Activated naive CD8-positive, alpha-beta T cell treated with anti-CD3 and anti-CD28 coated beads for 36 hours (primary cell): ENCODE measurements at places on chromosomes 6 and 20. TPM values are rescaled to one million over a fixed set of nuclear protein-coding genes. Genes with fewer than 3 reads are reported as not detected.

- H3K4me3 ChIP-seq, result no peak overlapping the region
- H3K36me3 ChIP-seq, result peaks cover 4% of the 10 kb centered on the region
- H3K4me1 ChIP-seq, result peaks cover 3% of the 10 kb centered on the region
- no peak for DNase-seq
- no peak overlapping the region for H3K27ac ChIP-seq
Observed at GRCh38 chr6:28996844-28997510, 8.1 kb downstream of the ZNF311 start.

GRCh38 chr20:11521476-11522365 is 396.0 kb upstream of the BTBD3 start:
- no peaks in the 10 kb centered on the region for H3K27me3 ChIP-seq
- H3K36me3 ChIP-seq, result no peaks in the 10 kb centered on the region
- no peak overlapping the region for H3K4me3 ChIP-seq
- H3K4me1 ChIP-seq, result no peaks in the 10 kb centered on the region
- no peak overlapping the region for H3K27ac ChIP-seq

The DEF6 gene
- total RNA-seq, result 75.7 TPM

- H3K36me3 ChIP-seq, result peaks cover 29% of the 10 kb centered on the region
- H3K4me1 ChIP-seq, result peaks cover 64% of the 10 kb centered on the region
- H3K27ac ChIP-seq, result peak overlapping the region; percentile 94
- H3K27me3 ChIP-seq, result no peaks in the 10 kb centered on the region
Observed at GRCh38 chr6:157769776-157770426, 53.1 kb upstream of the SNX9 start.

DNA sequence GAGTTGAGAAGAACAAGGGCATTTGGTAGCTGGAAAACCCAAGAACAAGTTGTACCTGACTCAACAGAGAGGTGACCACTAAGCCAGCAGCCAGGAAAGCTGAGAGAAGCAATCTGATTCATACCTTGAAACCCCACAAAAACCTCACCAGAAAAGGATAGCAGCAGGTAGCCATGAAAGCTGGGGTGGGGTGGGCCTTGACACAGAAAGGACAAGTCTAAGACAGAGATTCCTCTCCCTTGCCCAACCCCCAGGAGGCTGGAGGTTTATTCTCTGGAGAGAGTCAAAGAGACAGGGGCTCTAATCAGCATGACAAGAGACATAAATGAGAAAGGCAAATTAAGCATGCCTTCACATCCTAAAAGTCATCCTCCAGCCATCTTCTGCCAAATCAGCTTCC is 151.7 kb upstream of the DST start:
- no peak overlapping the region for H3K27ac ChIP-seq
- peaks cover 10% of the 10 kb centered on the region for H3K27me3 ChIP-seq
- no peaks in the 10 kb centered on the region for H3K36me3 ChIP-seq
- DNase-seq, result no peak

DNA sequence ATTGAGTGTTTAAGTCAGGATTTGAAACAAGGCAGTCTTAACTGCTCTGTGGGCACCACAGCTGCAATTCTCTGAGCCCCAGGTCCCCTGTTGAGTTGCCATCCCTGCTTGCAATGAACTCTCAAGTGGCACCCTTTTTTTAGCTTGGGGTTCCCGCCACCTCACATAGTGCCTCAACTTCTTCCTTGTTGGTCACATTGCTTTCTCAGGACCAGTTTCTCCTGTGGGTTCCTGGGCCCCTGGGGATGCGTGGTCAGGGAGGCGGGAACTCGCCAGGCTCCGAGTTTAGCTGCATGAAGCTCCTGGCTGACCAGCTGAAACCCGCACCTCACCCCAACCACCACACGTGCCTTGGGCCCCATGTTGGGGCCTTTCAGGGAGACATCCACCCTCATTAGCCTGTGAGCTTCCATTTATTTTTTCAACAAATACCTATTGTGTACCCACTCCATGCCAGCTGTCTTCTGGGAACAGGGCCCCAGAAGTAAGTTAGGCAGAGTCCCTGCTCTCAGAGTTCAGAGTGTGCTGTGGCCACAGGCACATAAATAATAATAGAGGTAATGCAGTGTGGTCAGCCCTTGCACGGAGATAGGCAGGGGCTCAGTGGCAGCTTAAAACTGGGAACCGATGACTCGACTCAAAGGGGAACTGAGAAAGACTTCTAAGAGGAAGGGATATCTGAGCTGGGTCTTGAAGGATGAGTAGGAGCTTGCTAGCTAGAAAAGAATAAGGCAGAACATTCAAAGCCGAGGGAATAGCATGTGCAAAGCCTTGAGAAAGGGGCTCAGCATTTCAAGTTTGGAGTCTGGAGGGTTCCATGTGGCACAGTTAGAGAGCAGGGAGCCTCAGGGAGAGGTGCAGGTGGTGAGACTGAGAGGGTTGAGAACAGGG is 33.9 kb upstream of the FAM83D start:
- no peaks in the 10 kb centered on the region for H3K27me3 ChIP-seq
- DNase-seq, result no peak
- peaks cover 25% of the 10 kb centered on the region for H3K36me3 ChIP-seq
- H3K4me3 ChIP-seq, result no peak overlapping the region
- H3K4me1 ChIP-seq, result peaks cover 30% of the 10 kb centered on the region

DNA sequence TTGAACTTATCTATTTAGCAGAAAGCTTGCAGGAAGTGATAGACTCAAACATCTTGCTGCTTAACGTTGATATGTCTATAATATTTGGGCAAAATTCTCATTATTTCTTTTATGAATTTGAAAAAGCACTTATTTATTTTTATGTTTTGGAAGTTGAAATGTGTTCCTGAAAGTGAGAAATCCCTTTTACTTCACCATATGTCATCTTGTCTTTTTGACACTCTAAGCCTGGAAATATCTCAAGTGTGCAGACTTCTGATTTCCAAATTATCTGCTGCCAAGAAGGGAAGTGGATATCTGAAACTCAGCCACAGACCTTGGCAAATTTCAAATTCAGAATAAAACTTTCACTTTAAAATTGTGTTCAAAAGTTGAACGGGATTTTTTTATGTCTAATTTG is 368.7 kb upstream of the MANEA start:
- no peaks in the 10 kb centered on the region for H3K27me3 ChIP-seq
- H3K36me3 ChIP-seq, result no peaks in the 10 kb centered on the region
- no peak overlapping the region for H3K27ac ChIP-seq

The EYS gene
- total RNA-seq, result not detected

- peaks cover 5% of the 10 kb centered on the region for H3K27me3 ChIP-seq
- H3K4me3 ChIP-seq, result no peak overlapping the region
- H3K27ac ChIP-seq, result no peak overlapping the region
- DNase-seq, result no peak
- H3K4me1 ChIP-seq, result peaks cover 10% of the 10 kb centered on the region
Observed at GRCh38 chr20:4136967-4137334, 121.6 kb upstream of the RNF24 start.

- H3K36me3 ChIP-seq, result no peaks in the 10 kb centered on the region
- no peak for DNase-seq
- no peak overlapping the region for H3K27ac ChIP-seq
- H3K4me3 ChIP-seq, result no peak overlapping the region
- no peaks in the 10 kb centered on the region for H3K4me1 ChIP-seq
Observed at GRCh38 chr6:43956478-43956877, 170.8 kb downstream of the MRPL14 start.

DNA sequence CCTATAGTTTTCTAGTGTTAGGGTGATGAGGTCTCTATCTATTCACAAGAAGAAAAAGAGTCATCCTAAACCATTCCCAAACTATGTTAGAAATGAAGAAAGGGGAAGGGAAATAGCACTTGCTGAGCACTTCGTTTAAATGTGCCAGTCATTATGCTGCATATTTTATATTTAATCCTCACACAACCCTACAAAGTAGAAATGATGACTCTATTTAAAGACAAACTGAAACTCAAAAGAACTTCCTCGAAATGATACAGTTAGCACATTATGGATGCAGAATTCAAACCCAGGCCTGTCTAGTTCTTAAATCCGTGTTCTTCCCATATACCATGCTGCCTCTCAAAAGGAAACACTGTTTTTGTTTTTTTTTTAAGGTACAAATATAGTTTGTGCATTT is 174.6 kb downstream of the GMPR start:
- peak overlapping the region; percentile 31 for H3K27ac ChIP-seq
- H3K4me3 ChIP-seq, result no peak overlapping the region
- peaks cover 25% of the 10 kb centered on the region for H3K4me1 ChIP-seq
- no peaks in the 10 kb centered on the region for H3K27me3 ChIP-seq

The TINAG gene
- not detected for total RNA-seq

GRCh38 chr20:44449864-44450263 is 25.8 kb upstream of the TTPAL start:
- no peak for DNase-seq
- no peak overlapping the region for H3K27ac ChIP-seq
- H3K4me3 ChIP-seq, result no peak overlapping the region
- no peaks in the 10 kb centered on the region for H3K36me3 ChIP-seq

DNA sequence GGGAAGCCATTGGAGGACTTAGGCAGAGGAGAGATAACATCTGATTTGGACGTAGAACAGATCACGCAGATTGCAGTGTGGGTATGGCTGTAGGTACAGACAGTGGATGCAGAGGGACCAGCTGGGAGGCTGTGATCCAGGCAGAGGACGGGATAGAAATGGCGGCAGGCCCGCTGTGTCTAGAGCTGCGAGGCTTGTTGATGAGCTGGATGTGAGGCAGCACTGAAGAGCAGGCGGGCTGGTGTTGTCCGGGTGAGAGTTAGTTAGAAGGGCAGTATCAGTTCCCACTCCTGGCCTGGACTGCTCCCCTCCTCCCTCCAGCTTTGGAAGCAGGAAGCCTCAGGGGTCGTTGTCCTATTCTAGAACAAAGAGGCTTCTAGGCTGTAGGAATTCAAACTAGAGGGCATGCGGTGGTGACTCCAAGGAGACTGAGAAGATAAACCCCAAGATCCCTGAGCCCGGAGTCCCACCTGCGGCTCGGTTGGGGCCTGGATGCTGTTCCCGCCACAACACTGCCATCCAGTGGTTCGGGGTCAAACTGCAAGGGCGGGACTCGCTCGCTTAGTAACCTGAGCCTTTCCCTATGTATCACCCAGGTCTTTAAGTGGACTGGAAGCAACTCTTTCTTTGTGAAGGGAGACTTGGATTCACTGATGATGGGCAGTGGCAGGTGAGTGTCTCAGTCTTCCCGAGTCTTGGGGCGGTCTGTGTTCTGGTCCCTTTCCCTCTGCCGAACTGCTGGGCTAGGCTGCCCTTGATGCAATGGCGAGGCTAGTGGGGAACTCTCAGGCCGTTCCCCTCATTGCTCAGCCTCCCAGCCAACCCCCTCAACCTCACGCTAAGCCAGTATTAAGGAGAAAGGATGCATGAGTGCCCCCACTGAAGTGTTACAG is 11.2 kb downstream of the TLDC2 start:
- H3K27ac ChIP-seq, result peak overlapping the region; percentile 63
- DNase-seq, result peak; percentile 84
- peaks cover 14% of the 10 kb centered on the region for H3K4me1 ChIP-seq
- no peak overlapping the region for H3K4me3 ChIP-seq

DNA sequence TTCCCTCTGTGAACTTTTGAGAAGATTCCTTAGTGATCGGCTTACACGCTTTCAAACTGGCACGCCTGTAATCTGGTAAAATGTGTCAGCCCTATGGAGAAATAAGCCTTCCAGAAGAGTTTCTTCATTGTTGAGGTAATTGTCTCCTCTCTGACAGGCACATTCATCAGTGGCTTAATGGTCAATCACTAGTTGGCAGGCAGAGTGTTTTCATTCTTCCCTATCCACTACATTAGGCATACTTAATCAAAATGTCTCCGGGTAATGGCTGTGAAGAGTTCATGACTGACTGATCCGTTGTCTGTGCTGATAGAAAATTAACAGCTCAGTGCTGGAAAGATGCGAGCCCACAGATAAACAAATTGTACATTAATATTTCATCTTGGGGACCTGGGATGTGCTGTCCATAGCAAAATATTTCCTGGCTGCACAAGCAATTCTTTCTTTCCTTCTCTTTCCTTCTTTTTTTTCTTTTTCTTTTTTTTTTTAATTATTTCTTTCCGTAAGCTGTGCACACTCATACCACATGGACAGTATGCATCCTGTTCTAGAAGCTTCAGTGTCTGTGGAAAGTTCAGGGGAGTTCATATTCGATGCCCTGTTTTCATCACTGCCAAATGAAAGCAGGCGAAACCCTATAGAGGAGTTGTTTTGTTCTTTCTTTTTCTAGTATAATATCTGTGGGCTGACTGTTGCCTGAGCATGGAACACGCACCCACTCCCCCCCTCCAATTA is 31.4 kb downstream of the TSHZ2 start:
- H3K4me3 ChIP-seq, result no peak overlapping the region
- no peaks in the 10 kb centered on the region for H3K27me3 ChIP-seq
- DNase-seq, result no peak
- H3K27ac ChIP-seq, result no peak overlapping the region
- peaks cover 3% of the 10 kb centered on the region for H3K36me3 ChIP-seq

The PRL gene
- not detected for total RNA-seq

DNA sequence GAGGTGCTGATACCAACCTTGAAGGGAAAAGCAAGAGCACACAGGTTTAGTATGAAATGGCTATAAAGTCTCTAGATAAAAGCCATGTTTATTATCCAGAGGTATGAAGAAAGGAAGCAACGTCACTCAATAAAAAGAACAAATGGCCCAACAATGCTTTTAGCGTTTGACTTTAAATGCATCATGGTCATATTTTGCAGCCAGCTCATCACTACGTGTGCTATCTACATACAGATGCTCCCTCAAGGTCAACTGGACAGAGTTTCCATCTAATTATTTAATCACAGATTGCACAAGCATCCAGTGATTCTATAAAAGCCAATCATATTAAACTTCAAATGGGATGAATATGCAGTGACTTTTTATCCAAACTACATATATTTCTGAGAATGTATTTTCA is 127.6 kb upstream of the SYNDIG1 start:
- H3K36me3 ChIP-seq, result no peaks in the 10 kb centered on the region
- no peak overlapping the region for H3K27ac ChIP-seq
- peaks cover 4% of the 10 kb centered on the region for H3K4me1 ChIP-seq
- no peak for DNase-seq

The ABHD16B gene
- not detected for total RNA-seq

The TRMT6 gene
- total RNA-seq, result 34.1 TPM

The LYRM4 gene
- 44.3 TPM for total RNA-seq

DNA sequence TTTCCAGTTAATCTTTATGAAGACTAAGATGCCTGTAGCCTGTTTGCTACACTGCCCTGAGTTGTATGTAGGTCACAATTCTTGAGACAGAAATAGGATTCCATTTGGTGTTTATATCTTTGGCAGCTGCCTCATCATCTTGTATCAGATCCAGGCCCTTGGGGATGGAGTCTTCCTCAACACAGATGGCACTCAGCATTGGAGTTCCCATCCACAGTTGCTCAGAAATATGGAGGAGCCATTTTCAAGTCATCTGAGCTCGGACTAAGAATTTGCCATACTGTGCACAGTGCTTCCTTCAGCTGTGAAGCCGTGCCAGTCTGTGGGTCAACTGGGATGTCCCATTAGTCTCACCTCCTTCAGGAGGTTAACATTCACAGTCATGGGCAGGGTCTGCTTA is 156.6 kb downstream of the ZDHHC14 start:
- H3K27ac ChIP-seq, result peak overlapping the region; percentile 59
- peaks cover 4% of the 10 kb centered on the region for H3K27me3 ChIP-seq
- peaks cover 28% of the 10 kb centered on the region for H3K4me1 ChIP-seq

The PRSS35 gene
- total RNA-seq, result not detected

- peaks cover 9% of the 10 kb centered on the region for H3K36me3 ChIP-seq
- H3K27ac ChIP-seq, result no peak overlapping the region
- H3K27me3 ChIP-seq, result no peaks in the 10 kb centered on the region
- peaks cover 27% of the 10 kb centered on the region for H3K4me1 ChIP-seq
- H3K4me3 ChIP-seq, result no peak overlapping the region
- DNase-seq, result no peak
Observed at GRCh38 chr6:38054527-38055202, 235.1 kb downstream of the ZFAND3 start.

- H3K4me3 ChIP-seq, result no peak overlapping the region
- no peaks in the 10 kb centered on the region for H3K36me3 ChIP-seq
- no peaks in the 10 kb centered on the region for H3K4me1 ChIP-seq
- H3K27ac ChIP-seq, result no peak overlapping the region
Observed at GRCh38 chr6:163263196-163263595, 151.3 kb upstream of the QKI start.
